Psoas muscle (tissue), 8 donors: ENCODE measurements at places on chromosomes 7 and 10.

DNA sequence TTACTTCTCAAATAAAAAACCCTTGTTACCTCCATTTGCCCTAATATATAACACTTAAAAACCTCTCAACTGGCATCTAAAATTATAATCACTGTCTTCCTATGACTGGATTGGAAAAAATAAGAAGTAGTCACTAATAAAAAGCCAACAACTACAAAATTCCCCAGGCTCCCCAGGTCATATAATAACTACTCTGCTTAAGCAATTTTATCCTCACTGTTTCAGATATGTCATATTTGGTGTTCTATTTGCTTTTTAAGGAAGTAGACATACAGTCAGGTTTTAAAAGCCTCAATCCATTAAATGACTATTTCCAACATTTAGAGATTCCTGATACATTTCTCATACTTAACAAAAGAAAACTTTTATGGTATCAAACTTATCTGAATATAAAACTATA, 2.4 kb downstream of the H2AZ2 start:
- H3K36me3 ChIP-seq, result no peaks in the 10 kb centered on the region
- no peaks in the 10 kb centered on the region for H3K27me3 ChIP-seq
- no peak for DNase-seq
- peaks cover 34% of the 10 kb centered on the region for H3K4me1 ChIP-seq
- H3K27ac ChIP-seq, result peak overlapping the region; percentile 31
- peak overlapping the region; percentile 8 for H3K4me3 ChIP-seq

DNA sequence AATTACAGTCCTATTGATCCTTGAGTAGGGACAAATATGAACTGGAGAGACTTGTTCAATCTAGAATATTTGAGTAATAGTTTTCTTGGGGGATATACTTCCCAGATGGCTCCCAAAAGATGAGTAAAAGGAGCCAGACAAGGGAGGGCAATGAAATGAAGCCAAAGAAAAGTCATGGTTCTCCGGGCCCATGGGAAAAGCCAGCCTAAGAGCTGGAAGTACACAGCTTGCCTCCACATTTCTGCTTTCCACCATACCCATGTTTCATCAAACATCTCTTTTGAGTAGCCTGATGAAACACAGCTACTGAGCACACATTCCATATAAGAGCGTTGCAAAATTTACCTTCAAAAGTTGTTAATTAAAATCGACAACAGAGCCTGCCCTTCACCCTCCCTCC, 535.0 kb upstream of the FZD8 start:
- no peak overlapping the region for H3K27ac ChIP-seq
- no peak overlapping the region for H3K4me3 ChIP-seq
- no peaks in the 10 kb centered on the region for H3K27me3 ChIP-seq
- H3K4me1 ChIP-seq, result no peaks in the 10 kb centered on the region
- DNase-seq, result no peak

GRCh38 chr10:80870282-80870681, 332.6 kb downstream of the SH2D4B start:
- no peak overlapping the region for H3K27ac ChIP-seq
- H3K36me3 ChIP-seq, result no peaks in the 10 kb centered on the region
- H3K4me3 ChIP-seq, result no peak overlapping the region
- DNase-seq, result no peak
- no peaks in the 10 kb centered on the region for H3K27me3 ChIP-seq
- H3K4me1 ChIP-seq, result no peaks in the 10 kb centered on the region

DNA sequence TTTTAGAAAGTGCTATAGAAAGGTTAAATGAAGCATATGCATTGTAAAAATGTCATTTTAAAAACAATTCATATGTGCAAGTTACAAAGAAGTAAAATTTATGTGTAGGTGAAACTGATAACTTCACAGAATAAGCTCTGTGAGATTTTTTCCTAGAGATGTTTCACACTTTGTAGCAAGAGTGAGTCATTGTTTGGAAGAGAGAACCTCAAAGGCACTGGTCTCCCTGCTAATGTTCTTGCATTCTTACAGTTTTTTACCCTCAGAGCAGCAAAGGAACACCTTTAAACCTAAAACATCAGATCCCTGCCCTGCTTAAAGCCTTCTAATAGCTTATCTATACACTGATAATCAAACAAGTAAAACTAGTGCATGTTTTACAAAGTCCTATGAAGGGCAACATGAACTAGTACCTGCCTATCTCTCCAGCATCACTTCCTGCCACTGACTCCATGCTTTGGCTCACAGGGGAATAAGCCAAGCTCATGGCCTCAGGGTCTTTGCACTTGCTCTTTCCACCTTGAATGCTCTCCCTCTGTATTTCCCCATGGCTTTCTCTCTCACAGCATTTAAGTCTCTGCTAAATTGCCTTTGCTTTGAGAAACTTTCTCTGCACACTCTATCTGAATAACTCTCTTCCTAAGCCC, 997.0 kb downstream of the GATA3 start:
- no peaks in the 10 kb centered on the region for H3K4me1 ChIP-seq
- H3K4me3 ChIP-seq, result no peak overlapping the region
- no peak for DNase-seq
- no peaks in the 10 kb centered on the region for H3K27me3 ChIP-seq
- no peaks in the 10 kb centered on the region for H3K36me3 ChIP-seq

DNA sequence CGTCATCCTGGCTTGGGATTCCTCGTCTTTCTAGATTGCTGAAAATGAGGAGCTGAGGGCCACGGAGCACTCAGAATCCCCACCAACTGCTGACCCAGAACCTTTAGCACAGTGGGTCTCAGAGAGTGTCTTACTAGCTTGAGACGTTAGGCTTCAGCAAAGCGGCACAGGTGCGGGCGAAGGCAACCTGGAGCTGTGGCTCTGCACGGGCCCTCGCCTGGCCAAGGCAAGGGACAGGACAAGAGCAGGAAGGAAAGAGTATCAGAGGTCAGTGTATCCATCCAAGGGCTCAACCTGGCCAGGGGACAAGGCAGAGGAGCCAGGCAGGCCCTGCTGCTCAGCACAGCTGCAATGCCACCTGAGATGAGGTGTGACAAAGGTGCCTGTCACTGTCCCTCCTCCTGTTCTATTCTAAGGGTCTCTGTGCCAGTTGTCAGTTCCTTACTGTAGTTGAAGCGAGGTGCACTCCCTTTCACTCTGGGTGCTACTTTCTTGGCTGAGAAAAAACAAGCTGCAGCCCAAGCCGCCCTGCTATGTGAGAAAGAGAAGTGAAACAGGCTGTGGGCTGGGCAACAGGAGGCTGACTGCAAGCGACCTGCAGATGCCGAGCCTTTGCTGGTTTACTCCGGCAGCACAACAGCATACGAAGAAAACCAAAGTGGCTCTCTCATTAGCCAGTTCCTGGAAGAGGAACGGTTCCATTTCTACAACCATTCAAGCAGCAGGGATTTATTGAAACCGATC, 33.3 kb upstream of the KDM7A start:
- H3K4me3 ChIP-seq, result no peak overlapping the region
- no peak overlapping the region for H3K27ac ChIP-seq
- DNase-seq, result no peak
- peaks cover 3% of the 10 kb centered on the region for H3K27me3 ChIP-seq
- no peaks in the 10 kb centered on the region for H3K4me1 ChIP-seq
- H3K36me3 ChIP-seq, result no peaks in the 10 kb centered on the region

DNA sequence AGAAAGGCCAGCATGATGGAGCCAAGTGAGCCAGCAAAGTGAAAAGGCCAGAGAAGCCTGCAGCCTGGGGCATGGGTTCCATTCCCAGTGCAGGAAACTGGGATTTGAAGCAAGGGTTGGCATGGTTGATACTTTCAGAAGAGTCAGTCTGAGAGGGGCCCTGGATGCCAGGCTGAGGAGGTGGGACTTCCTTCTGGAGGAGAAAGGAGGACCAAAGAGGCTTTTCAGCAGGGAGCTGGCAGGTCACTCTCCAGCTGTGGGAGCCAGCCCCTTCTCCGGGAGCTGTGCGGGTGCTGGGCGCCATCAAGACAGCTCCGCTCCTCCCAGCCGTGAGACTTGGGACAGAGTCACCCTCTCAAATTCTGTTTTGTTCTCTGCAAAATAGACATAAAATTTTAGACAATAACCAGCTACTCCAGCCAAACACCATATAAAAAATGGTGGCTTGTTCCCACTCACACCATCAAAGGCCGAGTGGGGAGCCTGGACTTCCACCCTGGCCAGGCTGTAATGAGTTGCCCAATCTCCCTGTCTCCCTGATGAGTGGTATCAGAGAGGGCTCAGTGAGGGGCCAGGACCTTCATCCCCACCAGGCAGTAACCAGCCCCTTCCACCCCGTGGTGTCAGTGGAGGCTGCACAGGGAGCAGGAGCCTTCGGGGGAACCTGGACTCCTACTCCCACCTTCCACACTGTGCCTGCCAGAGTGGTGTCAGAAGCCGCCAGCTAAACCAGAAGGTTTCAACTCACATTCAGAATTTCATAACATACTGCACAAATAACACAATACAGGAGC, 133.6 kb upstream of the RET start:
- no peaks in the 10 kb centered on the region for H3K36me3 ChIP-seq
- H3K27me3 ChIP-seq, result no peaks in the 10 kb centered on the region
- DNase-seq, result no peak
- no peaks in the 10 kb centered on the region for H3K4me1 ChIP-seq
- H3K27ac ChIP-seq, result no peak overlapping the region

- no peaks in the 10 kb centered on the region for H3K27me3 ChIP-seq
- DNase-seq, result no peak
- H3K27ac ChIP-seq, result no peak overlapping the region
- H3K36me3 ChIP-seq, result no peaks in the 10 kb centered on the region
- no peak overlapping the region for H3K4me3 ChIP-seq
Measured at GRCh38 chr7:112669306-112669705, 120.9 kb downstream of the TMEM168 start.

DNA sequence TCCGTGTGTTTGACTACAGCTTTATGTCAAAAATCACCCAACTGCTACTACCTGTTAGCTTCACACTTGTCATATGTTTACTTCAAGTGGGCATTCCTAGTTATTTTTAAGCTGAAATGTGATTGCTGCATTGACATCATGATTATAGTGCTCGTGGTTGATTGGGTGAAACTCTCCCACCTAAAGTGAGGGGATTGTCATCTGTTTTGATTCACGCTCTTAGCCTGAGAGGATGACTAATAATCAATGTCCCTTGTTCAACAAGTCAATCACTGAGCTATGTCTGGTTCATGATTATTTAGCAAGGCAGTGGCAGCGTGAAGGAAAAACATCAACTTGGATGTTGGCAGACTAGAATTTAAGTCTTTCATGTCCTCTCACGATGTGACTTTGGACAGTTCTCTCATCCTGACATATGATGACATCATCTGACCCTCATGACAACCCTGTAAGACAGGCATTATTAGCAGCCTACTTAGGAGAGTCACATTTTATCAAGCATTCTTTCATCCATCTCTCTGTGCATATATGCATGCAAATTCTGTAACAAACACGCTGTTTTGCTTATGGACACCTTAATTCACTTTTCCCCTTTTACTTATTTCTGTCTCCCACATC, 352.6 kb upstream of the ZMIZ1 start:
- peaks cover 6% of the 10 kb centered on the region for H3K4me1 ChIP-seq
- DNase-seq, result no peak
- no peaks in the 10 kb centered on the region for H3K27me3 ChIP-seq
- no peaks in the 10 kb centered on the region for H3K36me3 ChIP-seq
- no peak overlapping the region for H3K4me3 ChIP-seq

DNA sequence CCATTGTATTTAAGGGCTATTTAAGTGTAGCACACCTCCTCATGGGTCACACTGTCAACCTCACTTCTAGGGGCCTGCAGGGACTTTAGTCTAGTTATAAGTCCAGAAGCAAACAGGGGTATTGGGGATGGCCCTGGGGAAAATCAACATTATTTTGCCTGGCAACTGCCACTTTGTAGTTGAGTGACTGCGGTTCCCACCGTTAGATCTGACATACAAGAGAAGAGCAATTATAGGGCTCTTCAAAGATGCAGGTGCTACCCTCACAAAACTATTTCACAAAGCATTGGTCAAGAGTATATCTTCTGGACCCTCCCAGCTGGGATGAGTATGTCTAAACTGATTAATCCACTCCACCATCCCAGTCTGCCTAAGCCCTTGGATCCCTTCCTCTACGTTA, 133.0 kb upstream of the PCBD1 start:
- H3K27ac ChIP-seq, result no peak overlapping the region
- H3K36me3 ChIP-seq, result no peaks in the 10 kb centered on the region
- H3K27me3 ChIP-seq, result no peaks in the 10 kb centered on the region
- DNase-seq, result no peak
